HFFc6 (cell line): ENCODE measurements at places on chromosomes 6 and 20. TPM values are rescaled to one million over a fixed set of nuclear protein-coding genes. Genes with fewer than 3 reads are reported as not detected.

DNA sequence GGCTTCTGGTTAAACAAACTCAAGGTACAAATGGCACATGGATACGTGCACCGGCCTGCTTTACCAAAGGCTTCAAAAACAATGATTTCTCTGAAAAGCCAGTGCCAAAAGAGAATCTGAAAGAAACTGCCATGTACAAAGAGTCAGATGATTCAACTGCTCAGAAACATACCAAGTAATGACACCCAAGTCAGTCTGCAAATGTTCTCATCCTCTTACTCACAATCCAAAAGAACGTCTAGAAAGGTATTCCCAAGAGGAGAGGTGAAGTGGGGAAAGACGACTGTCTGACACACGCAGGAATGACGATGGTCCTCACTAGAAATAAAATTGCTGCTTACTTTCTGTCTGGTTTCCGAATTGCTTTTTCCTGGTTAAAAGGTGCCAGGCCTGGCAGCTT lies 52.9 kb downstream of the NFATC2 start:
- no peaks in the 10 kb centered on the region for H3K36me3 ChIP-seq
- DNase-seq: no peak
- H3K4me3 ChIP-seq: no peak overlapping the region
- peaks cover 33% of the 10 kb centered on the region for H3K4me1 ChIP-seq
- peaks cover 3% of the 10 kb centered on the region for H3K27me3 ChIP-seq
- no peak overlapping the region for H3K27ac ChIP-seq

- peak overlapping the region; percentile 88 for H3K4me3 ChIP-seq
- peaks cover 5% of the 10 kb centered on the region for H3K36me3 ChIP-seq
- no peak for DNase-seq
- peaks cover 21% of the 10 kb centered on the region for H3K4me1 ChIP-seq
- no peaks in the 10 kb centered on the region; the same call in none of the 2 replicates for H3K27me3 ChIP-seq
These were observed 598 bp downstream of the OGFR start for GRCh38 chr20:62805155-62805710.

DNA sequence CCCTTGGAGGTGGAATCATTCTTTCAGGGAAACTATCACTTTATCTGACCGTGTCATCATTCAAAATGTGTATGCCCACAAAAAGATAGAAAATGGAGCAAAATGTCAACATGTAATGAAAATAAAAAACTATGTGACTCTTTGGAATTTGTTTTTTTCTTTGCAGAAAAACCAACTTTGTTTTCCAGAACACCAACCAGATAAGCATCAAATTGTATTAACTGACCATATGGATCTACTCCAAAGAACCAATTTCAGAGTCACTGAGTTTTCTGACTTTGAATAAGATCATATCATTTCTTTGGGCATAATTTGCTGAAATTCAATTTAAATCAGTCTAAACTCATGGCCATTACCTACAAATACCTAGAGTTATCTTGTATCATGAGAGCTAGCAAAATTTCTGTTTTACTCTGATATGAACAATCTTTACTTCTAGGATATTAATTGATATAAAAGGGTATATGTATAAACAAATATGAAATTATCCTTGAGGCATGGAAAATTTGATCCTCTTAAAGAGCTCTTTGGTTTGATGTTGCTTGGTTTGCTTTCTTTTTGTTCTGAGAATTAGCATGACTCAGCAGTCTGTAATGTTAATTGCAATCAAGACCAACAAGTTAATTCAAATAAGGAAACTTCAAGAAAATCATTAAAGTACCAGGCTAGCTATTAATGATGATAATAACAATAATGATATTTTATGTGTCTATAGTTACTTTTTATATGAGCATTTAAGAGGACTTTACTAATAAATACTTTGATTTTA lies 444.4 kb upstream of the MARCKS start:
- peaks cover 80% of the 10 kb centered on the region for H3K4me1 ChIP-seq
- DNase-seq: no peak
- no peaks in the 10 kb centered on the region for H3K27me3 ChIP-seq
- H3K4me3 ChIP-seq: peak overlapping the region; percentile 29; the same call in 1 of the 2 replicates
- peak overlapping the region; percentile 36 for H3K27ac ChIP-seq

PLTP gene
- total RNA-seq: 8.1 and 10.8 TPM in 2 replicates

DNA sequence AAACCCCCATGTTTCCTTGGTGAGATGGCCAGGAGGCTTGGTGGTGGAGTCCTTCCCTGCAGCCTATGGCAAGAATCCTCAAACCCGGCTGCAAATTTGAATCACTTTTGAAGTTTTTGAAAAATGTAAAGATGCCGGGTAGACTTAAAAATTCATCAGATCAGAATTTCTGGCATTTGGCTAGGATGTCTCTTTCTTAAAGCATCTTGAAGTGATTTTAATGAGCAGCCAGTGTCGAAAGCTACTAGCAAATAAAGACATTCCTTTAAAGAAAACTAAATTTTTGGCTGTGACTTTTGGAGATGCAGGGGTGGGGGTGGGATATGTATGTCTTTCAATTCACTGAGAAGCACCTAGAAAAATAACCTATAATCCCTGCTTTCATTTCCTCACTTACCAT lies 25.6 kb upstream of the NOX3 start:
- DNase-seq: peak; percentile 51
- no peaks in the 10 kb centered on the region; the same call in 1 of the 2 replicates for H3K27me3 ChIP-seq
- peaks cover 15% of the 10 kb centered on the region; the same call in 1 of the 2 replicates for H3K36me3 ChIP-seq
- H3K27ac ChIP-seq: peak overlapping the region; percentile 68
- peak overlapping the region; percentile 35 for H3K4me3 ChIP-seq
